ENCODE measurements at places on chromosomes 1 and 21.

- peak; percentile 36 for DNase-seq
Measured at GRCh38 chr1:176566004-176566975, 103.3 kb downstream of the PAPPA2 start.

DNA sequence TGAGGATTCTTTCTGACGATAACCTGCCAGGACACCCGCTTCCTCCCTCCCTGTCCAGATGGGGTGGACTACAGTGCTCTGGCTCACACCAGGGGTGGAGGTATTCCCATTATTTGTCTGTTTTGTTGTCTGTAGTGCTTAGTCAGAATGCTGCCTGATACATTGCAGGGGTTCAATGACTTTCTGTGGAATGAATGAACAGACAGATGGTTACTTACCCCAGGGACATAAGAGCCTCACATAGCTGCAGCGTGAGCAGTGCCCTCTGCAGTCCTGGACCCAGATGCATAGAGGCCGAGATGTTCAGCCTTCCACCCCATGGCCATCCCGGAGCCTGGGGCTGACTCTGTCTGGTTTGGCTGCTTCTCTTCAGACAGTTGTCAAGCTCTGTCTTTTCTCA, 13.0 kb upstream of the F3 start:
- no peak for DNase-seq

- DNase-seq: no peak
Measured at GRCh38 chr1:19043579-19044443, 87.3 kb upstream of the IFFO2 start.

DNA sequence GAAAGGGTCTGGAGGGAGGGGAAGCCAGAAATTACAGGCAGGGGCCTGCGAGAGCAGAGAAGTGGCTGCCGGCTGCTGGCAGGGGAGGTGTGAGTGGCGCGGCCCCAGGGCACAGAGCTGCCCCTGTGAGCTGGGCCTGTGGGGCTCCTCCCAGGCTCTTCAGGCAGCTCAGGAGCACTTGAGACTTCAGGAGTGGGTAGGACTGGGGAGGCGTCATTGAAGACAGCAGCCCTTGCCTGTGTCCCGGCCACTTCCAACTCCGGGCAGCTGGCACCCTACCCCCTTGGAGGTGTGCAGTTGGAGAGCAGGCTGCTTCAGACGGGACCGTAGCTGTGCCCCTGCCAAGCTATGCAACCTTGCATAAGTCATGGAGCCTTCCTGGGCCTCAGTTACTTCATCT, 87.5 kb upstream of the ACTL8 start:
- no peak for DNase-seq
